ENCODE measurements at places on chromosomes 2 and 18.

DNA sequence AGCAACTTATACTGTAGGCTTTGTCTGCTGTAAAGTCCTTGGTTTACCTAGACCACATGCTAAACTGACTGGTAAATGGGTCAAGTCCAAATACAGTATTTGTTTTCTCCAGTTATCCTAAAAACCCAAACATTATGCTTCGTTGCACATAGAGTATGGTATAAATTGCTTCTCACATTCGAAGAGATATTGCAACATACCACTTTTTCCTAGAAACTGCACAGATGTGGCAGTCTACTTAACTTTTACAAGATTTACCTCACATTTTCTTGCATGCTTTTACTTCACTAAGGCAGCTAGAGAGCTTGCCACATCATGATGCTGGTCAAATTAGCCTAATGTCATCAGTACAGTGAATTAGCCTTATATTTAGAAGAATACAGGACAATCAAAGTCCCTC lies 66.0 kb upstream of the SCN7A start:
- no peak for DNase-seq

DNA sequence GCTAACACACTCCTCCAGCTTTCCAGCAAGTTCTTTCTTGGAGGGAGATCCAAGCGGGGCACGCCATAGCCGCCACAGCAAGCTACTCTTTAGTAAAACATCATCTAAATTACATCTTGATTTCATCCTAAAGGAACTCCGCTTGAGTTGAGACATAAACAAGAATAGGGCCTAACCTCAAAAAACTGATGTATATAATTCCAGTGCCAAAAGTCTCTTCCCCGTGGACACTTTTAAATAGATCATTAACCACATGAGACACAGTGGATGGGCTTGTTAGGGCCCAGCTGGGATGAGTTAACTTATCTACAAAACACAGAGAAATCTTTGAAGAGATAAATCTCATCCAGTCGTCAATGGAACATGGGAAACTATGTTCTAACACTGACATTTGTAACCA lies 20.8 kb upstream of the MLPH start:
- DNase-seq, result no peak

DNA sequence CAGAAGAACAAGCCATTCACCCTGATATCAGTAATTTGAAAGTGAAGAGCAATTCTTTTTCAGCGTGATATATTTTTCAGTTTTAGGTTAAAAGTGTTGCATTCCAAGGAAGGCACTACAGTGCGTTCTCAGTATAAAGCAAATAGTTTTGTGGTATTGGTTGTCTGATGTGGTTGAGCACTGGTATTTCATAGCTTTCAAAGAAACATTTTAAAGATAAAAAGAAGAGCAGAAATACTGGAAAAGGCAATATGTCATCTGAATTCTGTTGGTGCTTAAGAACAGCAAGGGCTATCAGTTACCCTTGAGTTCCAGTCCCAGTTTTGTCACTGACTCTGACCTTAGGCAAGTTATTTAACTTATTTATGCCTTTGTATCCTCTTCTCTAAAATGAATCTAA lies 191.6 kb downstream of the BABAM2 start:
- DNase-seq, result no peak

GRCh38 chr18:34352385-34353163 lies 127.9 kb upstream of the NOL4 start:
- no peak for DNase-seq

DNA sequence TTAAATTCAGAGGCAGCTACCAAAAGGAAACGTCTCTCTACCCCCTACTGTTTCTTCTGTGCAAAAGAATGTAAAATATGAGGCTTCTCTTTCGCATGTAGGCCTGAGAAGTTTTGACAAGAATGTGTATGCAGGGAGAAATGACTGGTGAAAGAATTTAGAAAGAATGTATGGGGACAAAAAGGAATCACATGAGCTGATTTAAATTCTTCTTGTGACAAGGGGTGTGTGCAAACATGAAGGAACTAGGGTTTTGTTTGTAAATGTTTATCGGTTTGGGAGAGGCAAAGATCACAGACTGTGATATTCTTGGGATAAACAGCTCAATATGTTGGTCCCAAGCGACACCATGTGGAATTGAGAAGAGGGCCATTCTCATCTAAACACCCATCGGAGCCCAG lies 345.2 kb upstream of the VRK2 start:
- no peak for DNase-seq

- DNase-seq, result no peak
These were observed 5.2 kb upstream of the GPD2 start for GRCh38 chr2:156430980-156431358.
